GM13976 (cell line): ENCODE measurements at places on chromosomes 6 and 20.

DNA sequence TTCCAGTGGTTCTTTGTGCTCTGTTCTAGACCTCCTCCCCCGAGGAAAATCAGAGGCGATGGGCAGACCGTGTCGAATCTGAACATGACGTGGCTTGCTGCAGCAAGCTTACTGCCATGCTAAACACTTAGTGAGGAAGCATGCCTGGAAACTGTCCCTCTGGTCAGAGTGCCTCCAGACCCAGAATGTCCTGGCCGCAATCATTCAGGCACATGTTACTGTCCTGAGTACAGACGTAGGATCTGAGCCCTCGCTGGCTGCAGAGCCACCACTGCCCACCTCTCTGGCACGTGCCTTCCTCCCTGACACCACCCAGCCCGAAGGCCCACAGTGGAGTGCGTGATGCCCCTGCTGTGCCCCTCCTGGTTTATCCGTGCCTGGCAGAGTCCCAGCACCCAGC lies 163.6 kb downstream of the SYNDIG1 start:
- no peak for DNase-seq

DNA sequence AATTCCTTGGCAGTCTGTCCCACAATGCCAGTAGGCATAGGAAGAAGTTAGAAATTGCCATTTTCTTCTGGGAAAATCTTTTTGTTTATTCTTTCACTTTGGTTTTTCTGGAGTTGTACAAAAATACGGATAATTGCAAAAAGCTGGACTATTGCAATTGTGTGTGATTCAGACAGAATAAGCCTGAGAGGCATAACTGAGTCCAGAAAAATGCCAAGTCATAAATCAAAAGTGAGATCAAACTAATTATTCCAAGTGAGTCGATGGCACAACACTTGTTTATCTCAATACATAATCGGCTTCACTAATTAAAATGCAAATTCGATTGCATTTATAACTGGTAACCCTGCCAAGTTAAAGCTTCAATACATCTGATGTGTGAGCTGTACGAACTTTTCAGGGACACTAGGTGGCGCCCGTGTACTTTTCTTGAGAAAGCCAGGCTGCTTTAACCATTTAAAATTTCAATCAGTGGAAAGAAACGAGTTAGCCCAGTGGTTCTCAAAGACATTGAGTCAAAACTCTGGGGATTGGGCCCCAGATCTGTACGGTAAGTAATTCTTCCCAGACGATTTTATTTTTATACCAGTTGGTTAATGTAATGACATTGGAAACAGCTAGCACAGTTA lies 102.6 kb downstream of the LAMP5 start:
- DNase-seq = peak; percentile 61

- no peak for DNase-seq
Observed at GRCh38 chr6:13235339-13235738, 93.0 kb downstream of the TBC1D7 start.

GRCh38 chr20:62709537-62709905 lies 885 bp downstream of the NTSR1 start:
- no peak for DNase-seq

- DNase-seq = no peak
Observed at GRCh38 chr20:47232518-47232917, 124.0 kb downstream of the ZMYND8 start.

DNA sequence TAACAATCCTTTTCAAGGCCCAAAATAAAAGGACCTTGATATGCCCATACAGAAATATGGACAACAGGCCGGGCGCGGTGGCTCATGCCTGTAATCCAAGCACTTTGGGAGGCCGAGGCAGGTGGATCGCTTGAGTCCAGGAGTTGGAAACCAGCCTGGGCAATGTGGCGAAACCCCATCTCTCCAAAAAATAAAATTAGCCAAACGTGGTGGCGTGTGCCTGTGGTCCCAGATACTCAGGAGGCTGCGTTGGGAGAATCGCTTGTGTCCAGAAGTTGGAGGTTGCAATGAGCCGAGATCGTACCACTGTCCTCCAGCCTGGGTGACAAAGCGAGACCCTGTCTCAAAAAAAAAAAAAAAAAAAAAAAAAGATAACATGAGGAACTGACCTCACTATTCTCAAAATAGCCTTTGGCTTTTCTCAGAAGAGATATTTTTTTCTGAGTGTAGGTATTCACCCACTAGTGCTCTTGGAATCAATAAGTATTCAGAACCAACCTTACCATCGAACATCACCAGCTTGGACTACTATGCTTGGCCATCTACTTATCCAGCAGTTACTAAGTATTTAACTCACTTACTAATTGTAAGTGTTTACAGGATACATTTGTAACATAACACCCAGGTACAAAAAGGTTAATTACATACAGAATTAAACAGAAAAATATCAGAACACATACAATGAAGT lies 99.2 kb downstream of the OR2B2 start:
- no peak for DNase-seq

- peak; percentile 35 for DNase-seq
Observed at GRCh38 chr20:50449738-50450492, 60.3 kb upstream of the PTPN1 start.

GRCh38 chr20:63268671-63269439 lies 3.8 kb upstream of the ARFGAP1 start:
- DNase-seq = no peak

GRCh38 chr6:158625881-158626305 lies 18.6 kb downstream of the DYNLT1 start:
- DNase-seq = no peak

- DNase-seq = no peak
Observed at GRCh38 chr6:2205396-2205795, 40.0 kb downstream of the GMDS start.

DNA sequence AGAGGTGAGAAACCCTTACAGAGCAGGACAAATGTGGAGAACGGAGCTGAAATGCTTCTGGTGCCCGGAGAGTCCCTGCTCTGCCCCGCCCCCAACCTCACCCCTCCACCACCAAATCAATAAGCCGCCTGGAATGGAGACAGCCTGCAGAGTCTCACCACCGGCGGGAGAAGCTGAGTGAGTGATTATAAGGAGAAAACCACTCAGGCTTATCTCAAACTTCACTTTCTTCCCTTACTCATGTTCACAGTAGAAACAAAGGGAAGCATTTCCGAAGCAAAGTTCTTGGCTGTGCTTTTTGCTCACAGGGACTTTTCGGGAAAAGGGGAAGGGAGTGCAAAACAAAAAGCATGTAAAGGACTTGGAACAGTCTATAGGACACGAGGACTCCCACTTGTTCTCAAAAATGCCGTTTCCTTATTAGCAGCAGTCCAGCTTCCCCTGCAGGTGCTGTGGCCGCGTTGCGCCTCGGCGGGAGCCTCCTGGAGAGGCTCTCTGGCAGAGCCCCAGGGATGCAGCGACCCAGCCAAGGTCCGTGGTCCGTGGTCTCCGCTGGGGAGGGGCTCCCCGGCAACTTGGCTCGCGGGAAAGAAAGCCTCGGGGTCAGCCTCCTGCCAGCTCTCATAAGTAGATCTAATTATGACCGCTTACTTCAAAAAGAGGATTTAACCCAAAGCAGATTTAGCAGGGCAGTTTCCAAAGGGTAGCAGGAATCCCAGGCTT lies 64.8 kb upstream of the TMEM30A start:
- DNase-seq = peak; percentile 45

GRCh38 chr20:16125816-16126215 lies 447.4 kb downstream of the KIF16B start:
- no peak for DNase-seq

GRCh38 chr20:11332381-11332780 lies 585.3 kb upstream of the BTBD3 start:
- DNase-seq = no peak

- DNase-seq = no peak
Observed at GRCh38 chr6:1585669-1586049, 24.1 kb upstream of the FOXC1 start.

DNA sequence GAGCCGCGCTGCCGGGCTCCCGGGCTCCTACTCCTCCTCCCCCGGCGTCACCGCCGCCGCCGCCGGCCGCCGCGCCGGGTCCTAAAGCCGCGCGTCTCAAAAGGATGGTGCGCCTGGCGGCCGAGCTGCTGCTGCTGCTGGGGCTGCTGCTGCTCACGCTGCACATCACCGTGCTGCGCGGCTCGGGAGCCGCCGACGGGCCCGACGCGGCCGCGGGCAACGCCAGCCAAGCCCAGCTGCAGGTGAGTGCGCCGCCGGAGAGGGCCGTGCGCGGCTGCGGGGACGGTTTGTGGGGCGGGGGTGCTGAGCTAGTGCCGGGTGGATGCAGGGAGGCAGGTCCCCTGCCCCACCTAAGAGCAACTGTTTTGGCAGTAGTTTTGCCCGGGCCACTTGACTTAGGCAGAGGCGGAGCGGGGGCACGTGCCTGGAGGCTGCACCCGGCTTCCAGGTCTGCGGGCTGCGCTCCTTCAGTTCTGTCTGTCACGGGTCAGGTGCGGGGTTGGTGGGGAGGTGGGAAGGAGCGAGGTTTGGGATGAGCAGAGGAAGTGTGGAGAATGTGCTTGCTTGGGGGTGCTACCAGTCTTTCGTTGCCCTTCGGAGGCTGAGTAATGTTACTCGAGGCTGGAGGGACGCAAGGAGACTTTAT lies 722 bp downstream of the ISM1 start:
- peak; percentile 83 for DNase-seq

GRCh38 chr6:42520786-42521607 lies 42.8 kb upstream of the UBR2 start:
- no peak for DNase-seq

DNA sequence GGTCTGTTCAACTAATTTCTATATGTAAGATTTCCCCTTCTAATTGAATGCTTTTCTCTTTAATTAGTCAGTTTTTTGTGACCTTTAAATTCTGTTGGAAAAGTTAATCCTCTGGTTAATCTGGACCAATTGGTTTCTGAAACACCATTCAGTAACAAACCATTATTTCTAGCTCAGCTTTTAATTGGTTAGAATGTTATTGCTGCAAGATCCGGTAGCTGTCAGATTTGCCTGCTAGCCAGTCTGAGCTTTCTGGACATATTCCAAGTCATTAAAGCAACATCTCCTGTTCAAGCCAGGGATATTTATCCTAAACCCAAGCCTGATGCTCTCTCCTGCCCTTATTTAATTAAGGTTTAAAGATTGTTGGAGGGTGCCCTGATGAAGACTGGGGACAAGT lies 55.1 kb upstream of the FBXL4 start:
- DNase-seq = no peak

DNA sequence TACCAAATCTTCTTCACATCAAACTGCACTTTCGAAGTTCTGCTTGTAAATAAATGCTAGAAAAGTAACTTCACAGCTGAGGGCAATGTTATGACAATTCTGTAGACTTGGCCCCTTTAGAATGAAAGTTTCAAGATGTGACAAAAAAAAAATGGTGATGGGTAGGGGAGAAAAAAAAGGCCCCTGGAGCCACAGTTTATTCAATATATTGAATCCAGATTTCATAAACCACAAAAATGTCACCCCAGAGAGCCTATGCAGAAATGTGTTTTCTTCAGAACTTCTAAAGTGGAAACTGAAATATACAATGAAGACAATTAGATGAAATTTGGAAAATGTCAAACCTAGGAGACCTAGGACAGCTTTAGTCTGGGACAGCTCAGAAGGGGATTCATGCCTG lies 143.1 kb downstream of the EDN3 start:
- no peak for DNase-seq

- no peak for DNase-seq
Observed at GRCh38 chr20:60941379-60941778, 310.7 kb upstream of the CDH4 start.

- no peak for DNase-seq
Observed at GRCh38 chr20:56088375-56088774, 83.1 kb upstream of the CBLN4 start.

DNA sequence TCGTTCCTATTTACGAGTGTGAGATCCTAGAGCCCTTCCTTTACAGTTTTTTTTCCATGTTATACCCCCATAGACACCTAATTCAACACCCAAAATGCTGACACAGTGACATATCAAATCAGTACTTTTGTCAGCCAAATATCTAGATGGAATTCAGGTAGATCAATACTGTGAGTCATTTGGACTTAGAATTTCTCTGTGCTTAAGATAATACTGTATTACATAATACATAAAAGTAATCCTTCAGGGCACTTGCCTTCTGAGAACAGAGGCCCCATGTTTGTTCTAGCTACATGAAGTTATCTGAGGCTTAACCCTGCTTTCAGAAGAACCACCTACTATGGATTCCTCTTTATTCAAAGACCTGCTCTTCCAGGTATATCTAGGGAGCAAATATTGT lies 623.1 kb downstream of the PHF3 start:
- DNase-seq = no peak

GRCh38 chr6:36546308-36546919 lies 865 bp downstream of the STK38 start:
- DNase-seq = peak; percentile 41

- DNase-seq = no peak
Observed at GRCh38 chr6:19325335-19325789, 511.8 kb upstream of the ID4 start.

DNA sequence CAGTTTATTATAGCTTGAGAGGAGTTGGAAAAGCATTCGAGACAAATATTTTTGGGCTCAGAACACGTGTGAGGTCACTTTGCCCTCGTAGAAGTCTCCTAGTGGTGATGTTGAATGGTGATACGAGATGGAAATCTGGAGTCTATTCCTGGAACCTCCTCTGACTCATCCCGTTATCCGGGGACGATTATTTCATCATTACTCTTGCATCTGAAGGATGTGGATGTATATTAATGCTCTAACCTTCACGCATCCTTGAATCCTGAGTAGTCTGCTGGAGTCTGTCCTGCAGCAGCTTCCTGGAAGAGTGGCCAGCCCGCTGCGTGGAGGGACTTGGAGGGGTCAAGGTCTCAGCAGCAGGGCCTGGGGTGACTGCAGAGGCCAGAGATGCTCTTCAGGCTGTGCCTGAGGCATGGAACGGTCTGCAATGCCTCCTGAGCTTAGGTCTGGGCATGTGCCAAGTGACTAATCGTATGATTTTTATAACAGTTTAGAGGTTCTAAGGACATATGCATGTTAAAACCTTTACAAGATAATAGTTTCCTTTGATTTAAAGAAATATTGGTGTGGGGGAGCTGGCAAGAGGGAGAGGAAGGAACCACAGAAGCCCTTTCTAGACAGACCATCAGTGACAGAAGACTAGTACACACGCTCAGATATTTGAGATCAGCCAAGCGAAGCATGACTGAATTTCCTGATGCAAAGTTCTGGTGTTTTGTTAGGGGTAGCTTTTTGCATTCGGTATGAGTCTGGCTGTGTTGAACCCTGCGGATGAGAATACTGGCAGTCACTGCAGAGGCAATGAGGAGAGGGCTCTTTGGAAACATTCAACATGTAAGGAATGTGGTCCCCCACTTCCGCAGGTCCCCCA lies 400.2 kb downstream of the QKI start:
- no peak for DNase-seq

DNA sequence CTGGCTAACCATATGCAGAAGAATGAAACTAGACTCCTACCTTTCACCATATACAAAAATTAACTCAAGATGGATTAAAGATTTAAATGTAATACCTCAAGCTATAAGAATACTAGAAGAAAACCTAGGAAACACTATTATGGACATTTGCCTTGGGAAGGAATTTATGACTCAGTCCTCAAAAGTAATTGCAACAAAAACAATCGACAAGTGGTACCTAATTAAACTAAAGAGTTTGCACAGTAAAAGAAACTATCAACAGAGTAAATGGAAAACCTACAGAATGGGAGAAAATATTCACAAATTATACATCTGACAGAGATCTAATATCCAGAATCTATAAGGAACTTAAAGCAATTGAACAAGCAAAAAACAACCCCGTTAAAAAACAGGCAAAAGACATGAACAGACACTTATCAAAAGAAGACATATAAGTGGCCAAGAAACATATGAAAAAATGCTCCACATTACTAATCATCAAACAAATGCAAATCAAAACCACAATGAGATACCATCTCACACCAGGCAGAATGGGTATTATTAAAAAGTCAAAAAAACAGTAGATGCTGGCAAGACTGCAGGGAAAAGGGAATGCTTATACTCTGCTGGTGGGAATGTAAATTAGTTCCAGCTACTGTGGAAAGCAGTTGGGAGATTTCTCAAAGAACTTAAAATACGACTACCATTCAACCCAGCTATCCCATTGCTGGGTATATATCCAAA lies 31.9 kb downstream of the RALGAPB start:
- no peak for DNase-seq
